ENCODE measurements at places on chromosomes 6 and 20.

DNA sequence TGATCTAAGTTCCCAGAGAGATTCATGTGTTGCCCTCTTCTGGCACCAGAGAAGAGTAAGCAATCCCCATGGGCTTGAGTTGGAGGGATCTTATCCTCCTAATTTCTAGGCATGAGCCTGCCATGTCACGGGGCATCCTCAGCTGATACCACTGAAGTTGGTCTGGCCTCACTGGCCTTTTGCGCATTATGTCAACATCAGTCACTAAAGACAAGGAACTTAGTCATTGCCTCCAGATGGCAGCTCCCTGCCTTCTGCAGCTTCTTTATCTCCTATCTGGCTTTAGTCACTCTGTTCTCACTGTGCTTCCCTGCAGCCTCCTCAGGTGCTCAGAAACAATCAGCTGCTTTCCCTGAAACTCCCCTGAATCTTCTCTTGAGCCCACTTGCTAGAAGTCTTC lies 312.2 kb downstream of the ADGRG6 start:
- no peak for DNase-seq

DNA sequence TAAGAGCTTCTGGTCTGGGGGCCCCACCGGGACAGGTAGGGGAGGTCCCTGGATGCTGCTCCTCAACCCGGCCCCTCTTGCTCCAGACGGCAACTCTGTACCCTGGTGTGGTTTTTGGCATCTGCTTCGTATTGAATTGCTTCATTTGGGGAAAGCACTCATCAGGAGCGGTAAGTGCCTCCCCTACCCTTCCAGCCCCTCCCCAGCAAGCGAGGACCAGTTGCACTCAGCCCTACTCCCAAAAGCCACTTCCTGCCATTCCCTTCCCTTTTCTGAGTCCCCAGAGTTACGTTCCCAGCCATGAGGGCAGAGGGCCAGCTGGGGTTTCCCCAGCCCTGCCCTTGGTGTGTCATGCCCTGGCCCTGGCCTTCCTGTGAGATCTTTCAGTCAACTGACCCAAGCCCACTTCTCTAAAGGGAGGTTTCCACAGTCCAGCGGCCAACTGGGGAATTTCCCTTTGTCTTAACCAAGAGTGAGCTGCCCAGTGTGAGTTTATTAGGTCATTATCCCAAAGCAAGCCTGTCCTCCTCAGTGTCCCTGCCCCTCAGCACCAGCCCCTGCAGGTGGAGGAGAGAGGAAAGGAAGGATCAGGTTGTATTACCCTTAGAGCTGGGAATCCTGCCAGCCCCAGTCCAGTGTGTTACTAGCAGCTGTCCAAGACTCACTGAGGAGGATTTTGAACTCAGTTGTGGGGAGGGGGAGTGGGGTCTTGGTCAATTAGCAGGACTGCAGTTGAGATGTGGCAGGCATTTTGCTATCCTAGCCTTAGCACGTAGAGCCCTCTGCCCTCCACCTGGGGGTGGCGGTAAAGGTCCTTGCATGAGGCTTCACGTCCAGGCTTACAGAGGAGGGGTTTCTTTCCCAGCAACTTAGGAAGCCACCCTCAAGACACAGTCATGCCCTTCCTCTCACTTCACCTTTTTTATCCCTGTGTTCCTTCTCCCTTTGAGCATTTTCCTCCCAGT lies 45.8 kb downstream of the TM9SF4 start:
- DNase-seq = no peak

- no peak for DNase-seq
Observed at GRCh38 chr20:50259705-50260478, 69.3 kb downstream of the CEBPB start.

DNA sequence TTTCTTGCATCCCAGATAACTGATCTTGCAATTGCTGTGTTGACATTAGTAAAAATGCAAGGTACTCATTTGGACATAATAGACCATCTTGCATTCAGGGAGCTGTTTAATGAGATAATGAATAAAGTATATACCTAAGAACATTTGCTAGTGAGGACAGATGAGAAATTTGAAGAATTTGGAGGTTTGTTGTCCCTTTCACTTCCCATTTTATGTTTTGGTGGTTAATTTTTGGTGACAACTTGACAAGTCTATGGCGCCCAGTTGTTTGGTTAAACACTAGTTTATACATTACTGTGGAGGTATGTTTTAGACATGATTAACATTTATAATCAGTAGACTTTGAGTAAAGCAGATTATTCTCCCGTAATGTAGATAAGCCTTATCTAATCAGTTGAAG lies 300.2 kb upstream of the SYNCRIP start:
- no peak for DNase-seq

- DNase-seq = no peak
Observed at GRCh38 chr6:121828146-121828886, 392.9 kb downstream of the GJA1 start.

DNA sequence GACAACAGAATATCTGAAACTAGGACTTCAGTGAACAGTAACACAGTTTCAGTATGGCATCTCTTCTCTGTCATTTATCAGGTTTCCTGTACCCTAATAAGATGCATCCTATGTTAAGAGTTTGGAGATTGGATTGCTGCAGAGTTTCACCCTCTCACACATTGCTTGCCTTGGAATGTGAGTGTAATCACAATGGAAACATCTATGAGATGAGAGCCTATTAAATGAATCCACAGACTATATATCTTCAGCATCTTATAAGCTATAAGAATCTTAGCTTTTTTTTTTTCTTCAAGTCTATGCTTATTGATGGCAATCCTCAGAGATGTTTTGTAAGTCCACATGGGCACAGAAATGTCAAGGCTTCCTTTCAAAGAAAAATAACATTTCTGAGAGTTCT lies 292.5 kb downstream of the PRKN start:
- no peak for DNase-seq

DNA sequence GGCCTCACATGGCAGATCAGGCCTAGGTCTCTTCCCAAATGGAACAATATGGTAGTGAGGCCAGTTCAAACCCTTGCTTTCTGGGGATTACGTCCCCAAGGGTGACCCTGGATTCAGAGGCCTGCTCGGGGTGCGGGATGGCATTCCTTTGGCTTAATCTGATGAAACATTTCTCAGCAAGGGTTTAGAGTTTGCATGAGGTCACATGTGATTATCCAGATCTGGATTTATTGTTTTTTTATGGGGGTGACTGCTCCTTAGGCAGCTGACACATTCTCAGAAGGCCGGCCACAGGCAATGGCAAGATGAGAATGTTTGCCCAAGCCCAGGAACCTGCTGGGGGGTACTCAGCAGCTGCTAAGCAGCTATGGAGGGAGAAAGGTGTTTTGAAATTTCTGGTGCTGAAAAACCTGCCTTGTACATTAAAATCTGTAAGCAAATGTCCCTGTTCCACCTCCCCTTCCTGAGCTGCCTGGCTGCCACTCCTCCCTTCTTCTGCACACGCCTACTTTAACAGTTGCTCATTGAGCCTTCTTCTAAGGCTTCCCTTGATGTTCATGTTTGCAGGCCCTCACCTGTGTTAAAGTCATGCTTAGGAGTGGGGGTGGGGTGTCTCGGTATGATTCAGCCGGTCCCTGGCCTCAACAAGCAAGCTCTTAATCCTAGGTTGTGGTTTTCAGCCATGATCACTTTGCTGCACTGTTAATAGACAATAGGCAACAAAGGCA lies 37.9 kb upstream of the FUCA2 start:
- peak; percentile 38 for DNase-seq

DNA sequence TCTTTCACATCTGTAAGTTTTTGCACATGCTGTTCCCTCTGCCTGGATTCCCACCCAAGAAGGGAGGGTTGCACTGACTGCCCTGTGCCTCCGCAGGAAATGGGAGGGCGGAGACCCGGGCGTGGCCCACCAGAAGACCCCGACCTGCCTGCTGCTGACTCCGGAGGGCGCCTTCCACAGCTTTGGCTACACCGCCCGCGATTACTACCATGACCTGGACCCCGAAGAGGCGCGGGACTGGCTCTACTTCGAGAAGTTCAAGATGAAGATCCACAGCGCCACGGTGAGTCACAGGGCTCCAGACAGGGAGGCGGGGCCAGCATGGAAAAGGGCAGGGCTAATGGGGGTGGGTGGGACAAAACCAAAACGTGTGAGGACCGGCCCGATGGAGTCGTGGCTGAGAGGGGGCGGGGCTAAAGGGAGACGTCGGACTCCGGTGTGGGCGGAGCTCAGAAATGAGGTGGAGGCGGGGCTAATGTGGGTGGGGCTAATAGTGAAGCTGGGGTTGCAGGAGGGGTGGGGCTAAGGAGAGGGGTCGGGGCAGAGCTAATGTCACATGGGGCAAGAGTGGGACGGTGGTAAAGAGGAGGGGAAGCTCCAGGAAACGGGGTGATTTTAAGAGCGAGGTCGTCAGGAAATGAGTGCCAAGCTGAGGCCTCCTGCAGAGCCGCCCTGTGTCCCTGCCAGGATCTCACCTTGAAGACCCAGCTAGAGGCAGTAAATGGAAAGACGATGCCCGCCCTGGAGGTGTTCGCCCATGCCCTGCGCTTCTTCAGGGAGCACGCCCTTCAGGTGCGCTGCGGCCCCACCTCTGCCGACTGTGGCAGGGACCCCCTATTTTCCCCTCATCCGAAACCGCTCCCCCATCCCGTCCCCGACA lies 12.6 kb downstream of the HSPA12B start:
- DNase-seq = peak; percentile 72

DNA sequence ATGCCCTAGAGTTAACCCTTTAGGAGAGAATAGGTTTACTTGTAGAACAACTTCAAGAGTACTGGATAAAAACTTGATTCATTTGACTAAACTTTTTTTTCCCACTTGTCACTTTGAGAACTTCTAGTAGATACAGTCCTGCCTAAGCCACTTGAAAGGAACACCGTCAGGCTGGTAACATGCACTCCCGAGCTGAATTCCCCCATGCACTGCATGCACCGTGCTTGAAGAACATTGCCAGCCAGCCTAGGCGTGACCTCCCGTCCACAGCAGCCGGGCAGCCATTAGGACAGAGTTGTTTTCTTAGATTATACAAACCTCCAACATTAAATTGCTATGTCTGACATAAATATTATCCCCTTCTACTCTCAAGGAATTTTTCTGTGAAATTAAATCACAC lies 52.6 kb downstream of the SMLR1 start:
- DNase-seq = no peak

DNA sequence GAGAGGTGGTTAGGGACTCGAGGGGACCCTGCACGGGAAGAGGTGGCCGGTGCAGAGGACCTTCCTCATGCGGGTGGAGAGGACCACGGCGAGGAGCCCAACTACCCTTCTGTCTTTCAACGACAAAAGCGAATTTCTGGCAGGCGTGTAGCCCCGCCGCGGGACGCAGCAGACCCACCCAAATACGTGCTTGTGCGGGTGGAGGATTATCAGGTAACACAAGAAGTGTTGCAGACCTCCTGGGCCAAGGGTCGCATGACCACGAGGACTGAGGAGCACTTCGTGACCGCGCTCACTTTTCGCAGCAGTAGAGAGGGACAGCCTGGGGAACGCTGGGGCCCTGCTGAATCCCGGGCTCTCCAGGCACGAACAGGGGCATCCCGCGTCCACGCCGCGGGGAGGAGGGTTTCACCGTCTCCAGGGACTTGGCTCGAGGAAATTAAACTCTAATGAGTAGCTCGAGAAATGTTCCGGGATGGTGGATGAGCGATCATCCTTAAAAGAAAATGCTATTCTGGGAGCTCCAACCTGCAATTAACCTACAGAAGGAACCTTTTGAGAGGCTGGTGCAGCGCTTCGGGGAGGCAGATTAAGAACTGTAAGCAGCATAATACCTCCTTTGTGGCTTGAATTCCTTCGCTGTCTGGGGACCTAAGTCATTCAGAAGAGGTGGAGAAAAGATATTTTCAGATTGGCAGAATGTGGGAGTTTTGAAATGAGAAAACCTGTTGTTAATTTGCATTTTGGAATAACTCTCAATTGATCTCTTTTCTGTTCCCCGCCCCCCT lies 804 bp downstream of the C6orf141 start:
- no peak for DNase-seq

- DNase-seq = no peak
Observed at GRCh38 chr6:39907871-39908575, 26.2 kb downstream of the MOCS1 start.

DNA sequence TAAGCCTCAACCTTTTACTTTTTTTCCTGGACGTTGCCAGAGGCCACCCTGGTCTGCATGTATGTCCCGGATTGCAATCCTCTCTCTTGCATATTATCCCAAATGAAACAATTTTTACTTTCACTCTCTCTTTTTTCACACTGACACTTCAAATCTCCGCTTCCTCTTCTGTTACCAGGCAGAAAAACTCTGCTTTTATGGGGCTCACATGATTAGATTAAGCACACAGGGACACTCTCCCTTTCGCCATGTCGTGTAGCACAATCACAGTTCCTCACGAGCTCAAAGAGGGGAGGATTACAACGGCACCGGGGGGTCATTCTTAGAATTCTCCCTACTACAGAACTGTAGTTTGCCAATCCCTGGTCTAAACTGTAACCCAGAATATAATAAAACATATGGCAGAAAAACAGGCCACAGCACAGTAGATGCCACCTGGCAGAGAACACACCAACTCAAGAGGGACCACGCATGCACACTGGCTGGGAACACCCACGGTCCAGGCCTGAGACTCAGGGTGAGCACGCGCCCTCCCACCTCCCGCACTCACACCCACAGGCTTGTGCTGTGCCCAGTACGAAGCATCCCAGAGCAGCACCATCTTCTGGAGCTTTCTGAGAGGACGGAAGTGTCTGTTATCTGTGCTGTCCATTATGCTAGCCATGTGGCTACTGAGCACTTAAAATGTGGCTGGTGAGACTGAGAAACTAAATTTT lies 288.7 kb downstream of the KIF16B start:
- DNase-seq = no peak

- DNase-seq = no peak
Observed at GRCh38 chr6:68575765-68576439, 59.2 kb upstream of the ADGRB3 start.
